Endothelial cell (in vitro differentiated cells): ENCODE measurements at places on chromosomes 1 and 21. TPM values are rescaled to one million over a fixed set of nuclear protein-coding genes. Genes with fewer than 3 reads are reported as not detected.
A peak's percentile ranks its signal among the peaks of the same experiment; 100 is the strongest.

The GUCA2B gene
- not detected for total RNA-seq

DNA sequence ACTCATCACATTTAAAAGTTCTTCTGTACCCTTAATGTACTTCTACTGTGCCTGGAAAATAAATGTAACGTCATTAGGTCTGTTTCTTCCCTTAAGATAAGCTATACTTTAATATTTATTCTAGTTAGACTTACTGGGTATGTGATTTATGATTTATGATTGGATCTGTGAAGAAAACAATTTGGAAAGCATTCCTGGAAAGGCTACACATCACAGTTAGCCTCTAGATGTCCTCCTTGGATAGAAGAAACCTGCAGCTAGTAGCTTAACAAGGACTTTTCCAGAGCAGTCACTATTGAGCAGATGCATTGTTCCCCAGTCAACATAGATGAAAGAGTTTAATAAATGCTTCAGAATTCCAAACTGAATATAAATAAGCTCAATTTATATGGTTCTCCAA lies 22.2 kb upstream of the ABL2 start:
- H3K36me3 ChIP-seq, result no peaks in the 10 kb centered on the region
- no peak overlapping the region for H3K27ac ChIP-seq
- H3K4me3 ChIP-seq, result no peak overlapping the region

DNA sequence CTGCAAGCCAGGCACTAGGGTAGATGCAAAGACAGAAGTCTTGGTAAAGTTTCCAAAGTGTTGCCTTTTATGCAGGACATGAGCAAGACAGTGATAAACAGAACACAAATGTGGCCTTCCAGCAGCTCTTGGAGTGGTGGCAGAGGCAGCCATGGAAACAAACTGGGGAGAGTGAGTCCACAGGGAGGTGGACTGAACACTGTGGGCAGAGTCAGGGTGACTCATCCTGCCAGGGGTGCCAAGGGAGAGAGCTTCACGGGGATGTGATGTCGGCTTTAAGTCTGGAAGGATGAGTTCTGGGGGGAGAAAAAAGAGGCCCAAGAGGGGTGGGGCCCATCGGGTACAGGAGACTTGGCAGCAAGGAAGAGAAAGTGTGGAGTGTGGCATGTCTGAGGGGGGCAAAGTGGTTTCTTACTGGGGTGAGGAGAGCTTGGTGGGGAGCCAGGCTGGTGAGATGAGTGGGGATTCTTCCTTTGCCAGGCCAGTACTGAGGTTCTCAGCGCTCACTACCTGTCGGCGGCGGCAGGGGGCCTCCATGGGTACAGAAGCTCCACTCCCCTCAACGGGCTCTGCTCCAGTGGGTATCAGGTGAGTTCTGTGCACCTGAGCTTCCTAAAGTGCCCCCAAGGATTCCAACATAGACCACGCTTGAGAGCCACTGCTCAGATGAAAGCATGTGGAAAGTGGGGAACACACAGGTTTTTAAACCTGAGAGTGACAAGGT lies 41.8 kb downstream of the KIAA0040 start:
- H3K27ac ChIP-seq, result no peak overlapping the region
- no peak for DNase-seq
- H3K4me3 ChIP-seq, result peak overlapping the region; percentile 12
- peaks cover 16% of the 10 kb centered on the region for H3K4me1 ChIP-seq
- H3K36me3 ChIP-seq, result peaks cover 5% of the 10 kb centered on the region

GRCh38 chr1:69195136-69195535 lies 372.6 kb upstream of the LRRC7 start:
- H3K27me3 ChIP-seq, result peaks cover 2% of the 10 kb centered on the region
- H3K4me1 ChIP-seq, result peaks cover 4% of the 10 kb centered on the region
- no peak for DNase-seq
- H3K4me3 ChIP-seq, result no peak overlapping the region

The CHODL gene
- total RNA-seq, result 0.46 TPM

The THEM5 gene
- not detected for total RNA-seq

The MXRA8 gene
- 0.64 TPM for total RNA-seq

- no peak for DNase-seq
- no peaks in the 10 kb centered on the region for H3K27me3 ChIP-seq
- H3K36me3 ChIP-seq, result peaks cover 4% of the 10 kb centered on the region
- no peak overlapping the region for H3K4me3 ChIP-seq
- H3K4me1 ChIP-seq, result no peaks in the 10 kb centered on the region
Observed at GRCh38 chr1:217494767-217495166, 136.1 kb downstream of the GPATCH2 start.

The IQGAP3 gene
- total RNA-seq, result 13.1 TPM

- peak; percentile 26 for DNase-seq
- H3K4me1 ChIP-seq, result peaks cover 15% of the 10 kb centered on the region
- H3K27ac ChIP-seq, result no peak overlapping the region
- no peaks in the 10 kb centered on the region for H3K36me3 ChIP-seq
- no peaks in the 10 kb centered on the region for H3K27me3 ChIP-seq
Observed at GRCh38 chr1:147892731-147893214, 9.8 kb upstream of the GJA8 start.

The FCRLA gene
- total RNA-seq, result not detected

GRCh38 chr1:168408884-168409283 lies 128.2 kb downstream of the TBX19 start:
- H3K36me3 ChIP-seq, result no peaks in the 10 kb centered on the region
- peaks cover 5% of the 10 kb centered on the region for H3K27me3 ChIP-seq
- no peaks in the 10 kb centered on the region for H3K4me1 ChIP-seq

- DNase-seq, result no peak
- H3K36me3 ChIP-seq, result no peaks in the 10 kb centered on the region
- H3K27me3 ChIP-seq, result peaks cover 11% of the 10 kb centered on the region
- H3K4me1 ChIP-seq, result peaks cover 5% of the 10 kb centered on the region
- no peak overlapping the region for H3K27ac ChIP-seq
- no peak overlapping the region for H3K4me3 ChIP-seq
Observed at GRCh38 chr1:228935198-228935663, 200.0 kb downstream of the RHOU start.

GRCh38 chr1:41765152-41765551 lies 153.6 kb downstream of the HIVEP3 start:
- DNase-seq, result no peak
- H3K27me3 ChIP-seq, result peaks cover 12% of the 10 kb centered on the region
- peak overlapping the region; percentile 45 for H3K27ac ChIP-seq
- no peak overlapping the region for H3K4me3 ChIP-seq
- H3K36me3 ChIP-seq, result peaks cover 3% of the 10 kb centered on the region

The APH1A gene
- total RNA-seq, result 333 TPM

- H3K27ac ChIP-seq, result no peak overlapping the region
- no peaks in the 10 kb centered on the region for H3K4me1 ChIP-seq
- H3K36me3 ChIP-seq, result no peaks in the 10 kb centered on the region
- no peaks in the 10 kb centered on the region for H3K27me3 ChIP-seq
- no peak overlapping the region for H3K4me3 ChIP-seq
Observed at GRCh38 chr21:34511181-34511580, 829 bp downstream of the KCNE1 start.

The STK40 gene
- total RNA-seq, result 37.3 TPM

GRCh38 chr1:190377294-190377693 lies 100.4 kb downstream of the BRINP3 start:
- no peaks in the 10 kb centered on the region for H3K36me3 ChIP-seq
- no peak for DNase-seq
- H3K4me3 ChIP-seq, result no peak overlapping the region
- H3K27me3 ChIP-seq, result no peaks in the 10 kb centered on the region
- no peaks in the 10 kb centered on the region for H3K4me1 ChIP-seq

- H3K4me1 ChIP-seq, result peaks cover 18% of the 10 kb centered on the region
- no peak for DNase-seq
- H3K4me3 ChIP-seq, result no peak overlapping the region
- H3K27ac ChIP-seq, result no peak overlapping the region
- no peaks in the 10 kb centered on the region for H3K36me3 ChIP-seq
Observed at GRCh38 chr1:220335668-220336067, 63.4 kb upstream of the RAB3GAP2 start.

The HLX gene
- total RNA-seq, result 1.4 TPM

- peaks cover 10% of the 10 kb centered on the region for H3K27me3 ChIP-seq
- no peak overlapping the region for H3K27ac ChIP-seq
- no peaks in the 10 kb centered on the region for H3K36me3 ChIP-seq
Observed at GRCh38 chr1:21510885-21511578, 1.8 kb downstream of the ALPL start.

- peaks cover 3% of the 10 kb centered on the region for H3K27me3 ChIP-seq
- DNase-seq, result no peak
- peaks cover 17% of the 10 kb centered on the region for H3K4me1 ChIP-seq
- no peak overlapping the region for H3K27ac ChIP-seq
- H3K4me3 ChIP-seq, result no peak overlapping the region
Observed at GRCh38 chr1:20325844-20326420, 35.3 kb downstream of the VWA5B1 start.

- no peaks in the 10 kb centered on the region for H3K36me3 ChIP-seq
- no peak overlapping the region for H3K27ac ChIP-seq
- H3K4me1 ChIP-seq, result no peaks in the 10 kb centered on the region
- no peak overlapping the region for H3K4me3 ChIP-seq
- H3K27me3 ChIP-seq, result no peaks in the 10 kb centered on the region
Observed at GRCh38 chr1:159339536-159339935, 37.4 kb downstream of the FCER1A start.

GRCh38 chr1:21313886-21314721 lies 23.8 kb upstream of the ECE1 start:
- H3K4me1 ChIP-seq, result peaks cover 49% of the 10 kb centered on the region
- peaks cover 11% of the 10 kb centered on the region for H3K36me3 ChIP-seq
- no peak for DNase-seq
- peak overlapping the region; percentile 51 for H3K4me3 ChIP-seq

The CYP2J2 gene
- 0.64 TPM for total RNA-seq

DNA sequence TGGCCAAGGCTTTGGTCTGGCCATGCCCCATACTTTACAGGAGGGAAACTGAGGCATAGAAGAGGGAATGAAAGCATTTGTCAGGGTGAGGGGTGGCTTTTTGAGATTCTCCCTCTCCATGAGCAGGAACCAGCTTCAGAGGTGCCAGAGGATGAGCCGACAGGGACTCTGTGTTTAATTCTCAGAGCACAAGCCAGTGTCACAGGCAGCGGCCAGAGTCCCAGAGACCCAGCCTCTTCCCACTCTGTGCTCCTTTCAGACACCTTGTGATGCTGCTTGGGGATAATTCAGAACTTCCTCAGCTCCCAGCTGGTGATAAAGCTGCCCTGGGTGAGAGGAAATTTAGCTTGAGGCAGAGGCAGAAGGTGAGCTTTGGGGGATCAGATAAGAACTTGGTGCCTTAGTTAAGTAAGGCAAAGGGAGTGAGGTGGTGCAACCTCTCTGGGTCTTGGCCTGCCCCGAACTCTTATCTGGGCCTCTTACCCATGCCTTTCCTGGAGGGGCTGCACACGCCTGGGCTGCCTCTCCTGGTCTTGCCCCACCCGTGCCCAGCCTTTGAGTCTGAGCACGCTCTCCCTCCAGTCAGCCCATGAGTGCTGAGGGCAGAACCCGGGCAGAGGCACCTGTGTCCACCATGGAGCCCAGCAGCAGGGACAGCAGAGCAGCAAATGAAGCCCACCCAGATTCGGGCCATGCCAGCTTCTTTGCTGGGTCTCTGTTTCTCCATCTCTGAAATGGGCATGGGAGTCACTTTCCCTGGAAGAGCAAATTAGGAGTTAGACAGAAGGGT lies 175.6 kb upstream of the C1orf174 start:
- DNase-seq, result no peak
- no peak overlapping the region for H3K4me3 ChIP-seq
- no peaks in the 10 kb centered on the region for H3K4me1 ChIP-seq
- no peak overlapping the region for H3K27ac ChIP-seq
- peaks cover 14% of the 10 kb centered on the region for H3K27me3 ChIP-seq
